ENCODE measurements at places on chromosomes 16 and 17.
A peak's percentile ranks its signal among the peaks of the same experiment; 100 is the strongest.

DNA sequence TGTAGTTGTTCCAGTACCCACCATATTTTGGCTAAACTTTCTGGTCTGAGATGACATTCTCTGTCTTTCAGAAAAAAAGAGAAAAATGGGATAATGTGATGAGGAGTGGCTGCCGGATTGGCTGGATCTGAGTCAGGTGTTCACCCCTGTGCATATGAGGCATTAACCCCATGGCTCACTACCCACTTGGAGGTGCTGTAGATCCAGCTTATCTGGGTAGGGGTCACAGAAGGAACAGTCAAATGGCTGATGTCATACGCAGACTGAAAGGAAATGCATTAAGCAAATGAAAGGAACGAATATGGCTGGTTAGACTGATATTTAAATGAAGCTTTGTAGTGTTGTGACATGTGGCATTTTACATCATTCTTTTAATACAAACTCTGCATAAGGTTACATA is 17.3 kb downstream of the MAP2K6 start:
- ATAC-seq: no peak

GRCh38 chr16:84262031-84262430 is 22.2 kb upstream of the KCNG4 start:
- ATAC-seq: no peak

GRCh38 chr16:80741724-80742123 is 62.7 kb downstream of the CDYL2 start:
- ATAC-seq: no peak

DNA sequence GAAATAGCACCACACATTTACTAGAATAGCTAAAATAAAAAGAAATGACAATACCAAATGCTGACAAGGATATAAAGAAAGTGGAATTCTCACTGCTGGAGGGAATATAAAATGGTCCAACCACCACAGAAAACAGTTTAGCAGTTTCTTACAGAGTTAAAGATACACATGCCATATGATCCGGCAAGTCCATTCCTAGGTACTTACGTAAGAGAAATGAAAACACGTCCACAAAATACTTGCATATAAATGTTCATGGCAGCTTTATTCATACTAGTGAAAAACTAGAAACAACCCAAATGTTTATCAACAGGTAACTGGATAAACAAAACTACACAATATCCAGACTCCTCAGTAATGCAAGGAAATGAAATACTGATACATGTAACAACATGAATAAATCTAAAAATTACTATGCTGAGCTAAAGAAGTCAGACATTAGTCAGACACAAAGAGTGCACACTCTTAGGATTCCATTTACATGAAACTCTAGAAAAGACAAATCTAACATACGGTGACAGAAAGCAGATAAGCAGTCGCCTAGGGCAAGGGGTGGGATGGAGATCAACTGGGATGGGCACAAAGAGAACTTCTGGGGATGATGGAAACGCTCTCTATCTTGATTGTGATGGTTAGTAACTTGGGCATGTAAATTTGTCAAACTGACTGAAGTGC is 76.4 kb downstream of the SMG6 start:
- no peak for ATAC-seq

GRCh38 chr17:72423718-72424117 is 302.9 kb downstream of the SOX9 start:
- no peak for ATAC-seq

- no peak for ATAC-seq
Observed at GRCh38 chr17:48241770-48242497, 134.4 kb downstream of the SNX11 start.

DNA sequence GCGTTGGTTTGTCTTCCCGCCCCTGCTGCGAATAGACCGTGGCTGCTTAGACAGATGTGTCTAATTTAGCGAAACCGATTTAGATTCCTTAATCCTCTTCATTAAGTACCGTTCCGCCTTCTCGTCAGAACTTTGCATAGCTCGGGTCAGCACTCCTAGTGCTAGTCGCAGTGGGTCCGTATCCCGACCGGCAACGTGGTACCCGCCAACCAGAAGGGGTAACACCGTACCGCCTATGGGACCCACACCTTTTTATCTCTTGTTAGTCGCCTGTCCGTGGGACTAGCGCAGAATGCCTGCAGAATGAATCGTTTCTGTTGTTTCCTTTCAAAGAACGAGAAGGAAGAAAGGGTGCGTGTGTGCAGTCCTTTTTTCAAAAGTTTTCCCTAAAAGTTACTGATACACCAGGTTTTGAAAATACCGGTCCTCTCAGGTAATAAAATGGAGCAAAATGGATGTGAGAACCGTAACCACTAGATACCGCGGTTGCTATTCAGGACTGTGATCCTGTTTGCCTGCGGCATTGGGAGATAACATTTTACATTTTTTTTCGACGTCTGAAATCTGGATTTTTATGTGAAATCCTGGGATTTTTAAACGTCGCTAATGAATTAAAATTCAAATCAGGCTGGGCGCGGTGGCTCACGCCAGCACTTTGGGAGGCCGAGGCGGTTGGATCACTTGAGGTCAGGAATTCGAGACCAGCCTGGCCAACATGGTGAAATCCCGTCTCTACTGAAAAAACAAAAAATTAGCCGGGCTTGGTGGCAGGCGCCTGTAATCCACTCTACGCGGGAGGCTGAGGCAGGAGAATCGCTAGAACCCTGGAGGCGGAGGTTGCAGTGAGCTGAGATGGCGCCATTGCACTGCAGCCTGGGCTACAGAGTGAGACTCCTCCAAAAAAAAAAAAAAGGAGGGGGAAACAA is 998 bp upstream of the SRSF1 start:
- no peak for ATAC-seq

GRCh38 chr17:56175299-56175955 is 22.2 kb downstream of the ANKFN1 start:
- no peak for ATAC-seq

DNA sequence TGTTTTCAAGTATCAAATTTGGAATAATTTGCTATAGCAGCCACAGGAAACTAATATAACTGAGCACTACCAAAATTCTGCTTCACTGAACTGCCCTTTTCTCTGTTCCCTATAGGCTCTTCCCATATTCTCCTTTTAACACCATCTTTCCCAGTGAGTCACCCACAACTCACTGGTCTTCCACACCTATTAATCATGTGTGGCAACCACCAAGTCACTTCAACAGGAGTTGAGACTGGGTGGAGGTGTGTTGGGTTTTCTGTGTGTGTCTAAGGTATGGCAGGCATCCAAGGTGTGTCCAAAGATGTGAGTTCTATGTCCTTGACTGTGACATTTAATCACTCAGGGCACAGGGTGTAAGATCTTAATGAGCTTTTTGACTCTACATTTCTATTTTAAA is 610.0 kb upstream of the CDH11 start:
- ATAC-seq: peak; percentile 90

DNA sequence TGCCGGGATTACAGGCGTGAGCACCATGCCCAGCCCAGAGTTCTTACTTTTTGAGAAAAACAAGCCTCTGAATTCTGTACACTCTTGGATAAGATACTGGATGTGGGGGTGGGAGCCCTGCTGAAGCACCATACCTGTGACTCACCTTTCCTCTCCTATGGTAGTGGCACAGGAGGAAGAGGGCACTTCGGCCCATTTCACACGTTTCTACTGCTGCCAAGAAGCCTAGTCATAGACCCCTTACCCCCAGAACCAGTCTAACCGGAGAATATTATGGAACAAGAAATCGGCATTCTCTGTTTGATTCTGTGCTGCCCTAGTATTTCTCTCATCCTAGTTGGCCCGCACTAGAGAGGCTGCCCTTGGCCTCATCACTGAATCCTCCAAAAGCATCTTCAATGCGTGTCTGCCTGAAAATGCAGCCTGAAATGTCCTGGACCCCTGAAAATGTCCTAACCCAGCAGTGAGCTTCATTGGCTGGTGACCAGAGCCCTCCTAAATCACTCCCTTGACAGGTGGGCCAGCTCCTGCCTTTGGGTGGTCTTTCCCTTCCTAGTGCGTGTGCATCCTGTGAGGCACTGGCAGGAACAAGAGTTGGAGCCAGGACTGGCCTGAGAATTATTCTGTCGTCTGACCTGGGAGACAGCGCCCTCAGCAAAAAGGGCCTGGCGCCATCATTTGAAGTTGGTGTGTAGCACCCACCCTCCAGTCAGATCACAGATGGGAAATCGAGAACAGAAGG is 37.9 kb downstream of the NDEL1 start:
- ATAC-seq: no peak

DNA sequence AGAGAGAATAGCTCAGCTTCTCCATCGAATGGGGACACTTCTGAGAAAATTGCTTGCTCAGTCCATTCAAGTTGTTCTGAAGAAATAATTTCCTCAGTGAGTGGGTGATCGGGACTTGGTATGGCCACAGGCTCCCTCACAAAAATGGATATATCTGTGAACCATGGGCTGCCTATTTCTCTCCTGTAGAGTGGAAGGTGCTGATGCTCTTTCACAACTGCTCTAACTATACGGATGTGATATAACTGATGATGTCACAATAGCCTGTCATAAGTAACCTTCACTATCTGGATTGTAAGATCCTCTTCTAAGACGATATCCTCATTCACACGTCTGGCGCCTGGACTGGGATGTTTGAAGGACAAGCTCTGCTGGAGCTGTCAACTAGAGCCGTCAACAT is 4.7 kb upstream of the CCL18 start:
- no peak for ATAC-seq

DNA sequence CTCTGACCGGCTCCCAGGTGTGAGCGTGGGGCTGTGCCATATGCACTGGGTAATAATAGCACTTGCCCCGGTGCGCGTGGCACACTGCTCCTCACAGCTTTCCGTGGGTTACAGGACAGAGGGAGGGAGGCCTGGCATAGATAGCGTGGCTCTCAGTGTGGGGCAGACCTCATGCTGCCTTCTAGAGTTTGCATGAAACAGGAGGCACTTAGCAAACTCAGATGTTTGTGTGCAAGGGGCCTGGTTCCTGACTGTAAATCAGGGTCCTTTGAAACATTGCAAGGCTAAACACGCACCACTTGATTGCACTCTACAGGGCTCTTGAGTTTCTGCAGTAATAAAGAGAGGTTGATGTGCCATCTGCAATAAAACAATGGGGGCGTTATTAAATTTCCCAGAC is 101.7 kb downstream of the RPTOR start:
- ATAC-seq: no peak

GRCh38 chr16:2089706-2090480 is 42.1 kb downstream of the TSC2 start:
- no peak for ATAC-seq

DNA sequence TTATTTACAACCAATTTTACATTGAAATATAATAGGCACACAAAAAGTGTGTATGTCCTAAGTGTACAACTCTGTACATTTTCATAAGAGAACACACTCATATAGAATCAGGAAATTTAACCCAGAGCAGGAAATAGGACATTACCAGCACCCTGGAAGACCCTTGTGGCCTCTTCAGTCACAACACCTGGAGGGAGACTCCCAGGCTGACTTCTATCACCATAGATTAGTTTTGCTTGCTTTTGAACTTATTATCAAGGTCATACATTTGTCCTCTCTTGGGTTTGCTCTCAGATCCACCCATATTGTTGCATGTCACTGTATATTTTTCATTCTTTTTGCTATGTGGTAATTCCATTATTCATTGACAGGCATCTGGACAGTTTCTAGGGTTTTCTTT is 5.8 kb downstream of the RIPOR1 start:
- no peak for ATAC-seq

GRCh38 chr17:3865176-3865575 is 19.1 kb upstream of the NCBP3 start:
- ATAC-seq: no peak

DNA sequence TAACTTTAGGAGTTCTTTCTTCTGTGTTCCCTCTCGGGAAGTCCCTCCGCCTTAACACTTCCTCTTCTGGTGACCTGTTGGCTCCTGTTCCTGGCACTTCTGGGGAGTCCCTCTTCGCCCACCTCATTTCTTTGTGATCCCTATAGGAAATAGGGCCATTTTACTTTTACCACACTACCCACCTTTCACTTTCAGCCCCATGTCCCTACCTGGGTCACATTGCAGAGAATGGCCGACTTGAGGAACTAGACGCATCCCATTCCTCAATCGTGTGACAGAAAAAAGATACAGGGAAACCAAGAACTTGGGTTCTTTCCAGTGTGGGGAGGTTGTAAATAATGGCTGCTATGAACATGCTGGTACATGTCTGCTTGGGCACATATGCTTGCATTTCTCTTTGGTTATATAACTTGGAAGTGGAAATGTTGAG is 6.6 kb downstream of the IL21R start:
- no peak for ATAC-seq

- ATAC-seq: no peak
Observed at GRCh38 chr17:66687570-66688284, 147.2 kb upstream of the CACNG5 start.

DNA sequence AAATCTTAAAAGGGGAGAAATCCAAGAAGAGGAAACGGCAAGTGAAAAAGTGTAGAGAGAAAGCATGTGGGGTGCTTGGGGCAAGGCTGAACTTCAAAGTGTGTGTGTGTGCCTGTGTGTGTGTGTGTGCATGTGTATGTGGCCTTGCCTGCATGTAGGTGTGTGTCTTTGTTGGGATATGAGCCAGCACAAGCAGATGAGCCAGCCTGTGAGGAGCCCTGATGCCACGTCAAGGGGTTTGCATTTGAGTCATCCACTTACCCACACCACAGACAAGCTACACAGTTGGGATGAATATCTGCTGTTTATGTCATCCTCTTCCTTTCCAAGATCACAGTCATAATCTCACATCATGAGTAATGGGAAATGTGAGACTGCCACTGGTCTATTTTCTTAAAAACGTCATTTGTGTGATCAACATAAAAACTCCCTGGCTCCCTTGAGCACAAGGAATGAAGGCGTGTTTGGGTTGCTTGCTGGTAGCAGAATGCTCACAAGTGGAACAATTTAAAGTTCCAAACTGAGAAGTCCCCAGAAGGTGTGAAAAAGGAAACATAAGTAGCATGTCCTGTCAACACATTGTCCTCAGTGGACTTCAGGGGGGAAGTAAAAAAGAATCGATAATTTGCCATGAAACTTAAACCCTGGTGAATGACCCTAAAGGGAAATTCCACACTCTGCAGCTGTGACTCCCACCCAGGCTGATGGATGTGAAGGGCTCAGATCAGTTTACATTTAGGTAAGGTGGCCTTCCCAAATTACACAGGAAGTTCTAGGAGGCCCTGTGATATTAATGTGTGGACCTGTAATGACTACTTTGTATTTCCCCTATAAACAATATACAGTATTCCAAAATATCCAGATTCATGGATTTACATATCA is 14.7 kb downstream of the KCTD19 start:
- peak; percentile 97 for ATAC-seq

GRCh38 chr17:3944485-3945388 is 19.5 kb downstream of the ATP2A3 start:
- ATAC-seq: peak; percentile 64
